ENCODE measurements at places on chromosomes 2 and 18. TPM values are rescaled to one million over a fixed set of nuclear protein-coding genes. Genes with fewer than 3 reads are reported as not detected.

Gene MITD1
- total RNA-seq, result 16.3 TPM

Gene CRACDL
- not detected for total RNA-seq

Gene ATG16L1
- 12.9 TPM for total RNA-seq

Gene MSTN
- total RNA-seq, result 0.20 TPM

Gene ZNF804A
- total RNA-seq, result not detected

Gene MYO5B
- total RNA-seq, result 0.25 TPM

Gene RPRM
- not detected for total RNA-seq

Gene RNF125
- total RNA-seq, result 1.3 TPM

Gene ANKRD53
- 1.5 TPM for total RNA-seq

Gene HOXD9
- total RNA-seq, result 0.12 TPM

Gene FZD7
- total RNA-seq, result 24.4 TPM

Gene FOXD4L1
- 0.15 TPM for total RNA-seq

Gene USP34
- total RNA-seq, result 74.6 TPM

Gene LYG2
- not detected for total RNA-seq

Gene PXDN
- total RNA-seq, result 239 TPM

Gene DGKD
- 11.1 TPM for total RNA-seq

Gene RSAD2
- 1.1 TPM for total RNA-seq

Gene CCDC74B
- total RNA-seq, result 7.4 TPM

Gene IL18RAP
- not detected for total RNA-seq

Gene DTNA
- 10.8 TPM for total RNA-seq

Gene ERFE
- total RNA-seq, result 3.9 TPM

Gene IHH
- total RNA-seq, result not detected

Gene HNMT
- total RNA-seq, result 50.9 TPM

Gene SULT1C3
- total RNA-seq, result not detected

Gene CDKL4
- total RNA-seq, result 0.50 TPM

Gene MGAT4A
- 4.3 TPM for total RNA-seq

Gene TXNDC9
- total RNA-seq, result 36.1 TPM

Gene TM4SF20
- total RNA-seq, result not detected

Gene PROKR1
- not detected for total RNA-seq

Gene CELF4
- total RNA-seq, result not detected

Gene ALPG
- not detected for total RNA-seq

Gene ASTL
- total RNA-seq, result not detected

Gene ALPI
- not detected for total RNA-seq

Gene TGFBRAP1
- total RNA-seq, result 11.6 TPM

Gene LIMS2
- total RNA-seq, result 0.34 TPM

Gene EFHD1
- total RNA-seq, result 0.37 TPM

Gene SLC40A1
- 19.7 TPM for total RNA-seq

Gene LYPD1
- total RNA-seq, result not detected

Gene HOXD11
- total RNA-seq, result not detected

Gene LIMS3
- total RNA-seq, result 7.2 TPM

Gene PTPN4
- total RNA-seq, result 18.1 TPM

Gene C2orf72
- 0.19 TPM for total RNA-seq

Gene BMP10
- not detected for total RNA-seq

Gene PTH2R
- total RNA-seq, result not detected

Gene DSC2
- not detected for total RNA-seq

Gene CMPK2
- total RNA-seq, result 3.2 TPM

Gene GPR17
- not detected for total RNA-seq

Gene ORC2
- 8.4 TPM for total RNA-seq

Gene ALK
- not detected for total RNA-seq

All from cardiac ventricle fibroblast (primary cell).